ENCODE measurements at places on chromosomes 7 and 10.
A peak's percentile ranks its signal among the peaks of the same experiment; 100 is the strongest.

GRCh38 chr7:80815733-80816132 lies 103.1 kb downstream of the SEMA3C start:
- DNase-seq, result no peak

DNA sequence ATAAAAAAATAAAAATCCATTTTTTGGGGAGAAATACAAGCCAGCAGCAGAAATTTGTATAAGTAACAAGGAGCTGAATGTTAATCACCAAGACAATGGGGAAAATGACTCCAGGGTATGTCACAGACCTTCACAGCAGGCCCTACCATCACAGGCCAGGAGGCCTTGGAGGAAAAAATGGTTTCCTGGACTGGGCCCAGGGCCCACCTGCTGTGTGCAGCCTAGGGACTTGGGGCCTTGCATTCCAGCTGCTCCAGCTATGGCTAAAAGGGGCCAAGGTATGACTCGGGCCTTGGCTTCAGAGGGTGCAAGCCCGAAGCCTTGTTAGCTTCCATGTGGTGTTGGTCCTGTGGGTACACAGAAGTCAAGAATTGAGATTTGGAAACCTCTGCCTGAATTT lies 126.3 kb downstream of the DGKB start:
- DNase-seq, result no peak

- no peak for DNase-seq
Measured at GRCh38 chr7:1601956-1602355, 32.1 kb upstream of the PSMG3 start.

- DNase-seq, result no peak
Measured at GRCh38 chr7:20804345-20804744, 17.7 kb upstream of the SP8 start.

GRCh38 chr7:11810043-11810625 lies 21.9 kb downstream of the THSD7A start:
- no peak for DNase-seq

GRCh38 chr7:29748286-29749099 lies 57.8 kb upstream of the WIPF3 start:
- no peak for DNase-seq

DNA sequence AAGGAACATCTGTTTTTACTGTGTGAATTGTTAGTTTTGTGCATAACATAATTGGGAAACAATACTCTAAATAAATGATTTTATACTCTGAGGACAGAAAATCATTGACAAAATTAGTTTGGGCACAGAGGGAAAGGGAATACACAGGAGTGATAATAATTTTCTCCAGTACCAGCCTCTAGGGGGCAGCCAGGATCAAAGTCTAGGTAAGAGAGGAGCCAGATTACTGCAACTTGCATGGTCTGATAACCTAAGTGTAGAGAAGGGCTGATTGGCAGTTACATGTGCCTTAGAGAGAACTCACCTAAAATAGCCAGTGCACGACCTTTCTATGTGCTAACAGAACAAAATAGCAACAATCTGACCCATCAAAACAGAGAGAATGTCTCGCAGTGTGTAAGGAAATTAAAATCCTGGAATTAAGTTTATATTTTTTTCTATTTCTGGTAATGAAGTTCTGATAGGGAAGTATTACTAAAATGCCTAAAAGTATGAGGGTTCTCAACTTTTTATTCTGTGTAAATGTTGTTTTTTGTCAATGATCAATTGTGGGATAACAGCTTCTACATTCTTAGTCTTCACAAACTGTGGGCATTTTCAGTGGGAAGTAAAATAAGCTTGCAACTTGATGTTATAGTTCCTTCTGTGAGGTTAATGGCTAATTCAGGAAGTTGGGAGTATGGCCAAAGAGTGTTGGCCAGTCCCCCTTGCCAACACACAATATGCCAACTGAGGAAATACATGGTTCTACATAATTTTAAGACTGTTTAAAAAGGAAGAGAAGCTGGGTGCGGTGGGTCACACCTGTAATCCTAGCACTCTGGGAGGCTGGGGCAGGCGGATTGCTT lies 66.4 kb downstream of the EXOC6 start:
- DNase-seq, result peak; percentile 9

GRCh38 chr10:117656385-117657367 lies 114.1 kb downstream of the EMX2 start:
- DNase-seq, result no peak

DNA sequence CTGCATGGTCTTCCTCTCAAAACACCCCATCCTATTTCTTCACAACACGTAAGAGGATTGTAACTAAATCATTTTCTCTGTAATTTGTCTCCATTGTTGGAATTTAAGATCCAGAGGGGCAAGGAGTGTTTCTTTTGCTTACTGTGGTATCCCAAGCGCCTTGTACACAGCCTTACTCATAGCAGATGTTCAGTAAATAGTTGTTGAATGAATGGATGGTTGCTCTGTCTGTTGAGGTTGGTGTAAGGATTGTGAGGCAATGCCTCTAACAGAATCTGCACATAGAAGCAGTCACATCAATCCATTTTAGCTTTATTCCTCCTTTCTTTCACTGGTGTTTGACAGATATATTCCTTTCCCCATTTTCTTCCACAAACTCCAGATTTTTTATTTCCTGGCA lies 90.1 kb downstream of the ZNF365 start:
- no peak for DNase-seq

- no peak for DNase-seq
Measured at GRCh38 chr10:43262397-43262901, 4.4 kb downstream of the RASGEF1A start.

- DNase-seq, result no peak
Measured at GRCh38 chr7:10343108-10343507, 630.6 kb upstream of the PHF14 start.

Measured in T-helper 17 cell (primary cell).